Fibroblast of upper back skin (primary cell): ENCODE measurements at places on chromosomes 3 and 15.

DNA sequence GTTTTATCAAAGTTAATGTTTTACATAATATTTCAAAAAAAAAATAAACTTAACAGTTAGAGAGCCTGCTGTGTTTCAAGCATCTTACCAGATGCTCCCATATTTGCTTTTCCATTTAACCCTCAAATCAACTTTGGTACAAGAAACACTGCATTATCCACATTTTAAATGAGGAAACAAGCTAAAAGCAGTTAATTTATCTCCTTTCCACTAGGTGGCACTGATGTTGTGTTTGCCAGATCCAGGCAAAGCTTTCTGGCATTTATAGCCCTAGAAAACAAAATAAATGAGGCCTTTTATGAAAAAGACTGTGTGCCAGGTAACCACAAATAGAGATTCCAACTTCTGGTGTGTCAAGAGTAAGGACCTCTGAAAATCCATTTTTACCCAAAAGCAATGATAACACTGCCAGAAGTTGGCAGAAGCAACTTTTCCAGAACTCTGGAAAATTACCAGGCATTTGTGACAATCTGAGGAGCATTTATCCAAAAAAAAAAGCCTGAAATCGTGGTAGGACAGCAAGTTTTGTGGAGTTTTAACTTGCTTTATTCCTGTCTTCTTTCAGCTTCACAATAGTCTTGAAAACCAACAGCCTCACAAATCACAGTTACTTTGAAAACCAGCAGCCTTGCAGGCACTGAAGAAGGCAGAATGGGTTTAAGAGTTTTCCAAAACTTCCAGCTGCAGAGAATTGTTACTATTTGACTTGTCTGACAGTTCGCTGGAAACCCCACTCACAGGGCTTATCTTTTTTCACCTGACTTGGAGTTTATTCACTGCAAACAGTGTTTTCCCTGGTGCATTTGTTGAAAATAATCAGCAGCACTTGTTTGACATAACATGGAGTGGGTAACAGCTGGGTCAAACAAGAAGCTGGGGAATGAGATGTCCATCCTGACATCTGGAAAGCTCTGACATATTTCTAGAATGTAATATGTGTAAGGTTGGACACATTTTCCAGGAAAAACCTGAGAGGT is 9.2 kb downstream of the FAM162A start:
- peak; percentile 56 for DNase-seq

- no peak for DNase-seq
Observed at GRCh38 chr15:98673133-98673532, 24.8 kb downstream of the IGF1R start.

DNA sequence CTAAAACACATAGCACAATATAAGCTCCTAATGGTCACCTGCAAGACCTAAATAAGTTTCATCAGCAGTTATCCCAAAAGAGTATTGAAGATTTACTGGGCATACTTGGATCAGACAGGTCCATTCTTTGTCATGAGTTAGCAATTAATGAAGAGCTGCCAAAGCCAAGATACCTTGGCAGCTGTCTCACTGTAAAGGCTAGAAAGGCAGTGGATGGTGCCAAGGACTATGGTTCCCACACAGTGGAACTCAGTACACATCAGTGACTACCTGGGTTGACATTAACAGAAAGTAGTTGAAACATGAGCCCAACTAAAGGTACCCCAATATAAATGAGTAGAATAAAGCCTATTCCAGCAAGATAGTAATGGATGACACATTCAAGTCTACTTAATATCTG is 41.1 kb upstream of the TMCO5A start:
- DNase-seq: peak; percentile 28

GRCh38 chr3:19891740-19892139 is 42.3 kb downstream of the EFHB start:
- DNase-seq: peak; percentile 49

GRCh38 chr3:121895121-121895520 is 920 bp downstream of the SLC15A2 start:
- DNase-seq: no peak

DNA sequence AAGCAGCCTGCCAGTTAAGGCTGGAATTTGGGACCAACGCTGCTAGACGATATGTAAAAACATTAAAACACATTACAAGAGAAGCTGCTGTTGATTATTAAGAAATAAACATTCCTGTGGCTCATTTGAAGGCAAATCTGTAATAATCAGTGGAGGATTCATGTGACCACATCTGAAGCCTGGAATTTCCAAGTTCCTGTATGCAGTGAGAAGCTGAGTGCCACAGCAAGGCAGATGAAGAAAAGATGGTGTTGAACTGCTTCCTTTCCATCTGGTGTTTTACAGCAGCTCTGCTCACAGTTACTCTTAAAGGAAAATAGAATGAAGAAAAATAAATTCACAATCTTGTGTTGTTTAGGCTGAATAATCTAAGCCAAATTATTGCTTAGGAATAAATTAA is 139.3 kb upstream of the ROBO2 start:
- DNase-seq: peak; percentile 19

DNA sequence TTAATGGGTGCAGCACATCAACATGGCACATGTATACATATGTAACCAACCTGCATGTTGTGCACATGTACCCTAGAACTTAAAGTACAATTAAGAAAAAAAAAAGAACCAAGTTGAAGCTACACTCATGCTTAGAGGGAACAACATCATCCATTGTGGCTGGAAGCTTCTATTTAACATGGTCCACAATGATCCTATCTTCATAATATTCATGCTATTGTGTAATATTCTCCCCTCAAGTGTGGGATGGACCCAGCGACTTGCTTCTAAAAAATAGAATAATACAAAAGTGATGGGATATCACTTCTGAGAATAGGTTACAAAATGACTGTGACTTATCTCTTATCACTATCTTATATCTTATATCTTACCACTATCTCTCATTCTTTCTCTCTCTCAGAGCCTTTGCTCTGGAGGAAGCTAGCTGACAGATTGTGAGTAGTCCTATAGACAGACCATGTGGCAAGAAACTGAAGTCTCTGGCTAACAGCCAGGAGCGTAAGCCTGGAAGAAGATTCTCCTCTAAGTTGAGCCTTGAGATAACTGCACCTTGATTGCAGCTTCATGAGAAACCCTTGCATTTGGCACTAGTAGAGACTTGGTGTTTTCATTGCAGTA is 198.5 kb upstream of the MRPL3 start:
- DNase-seq: peak; percentile 57

DNA sequence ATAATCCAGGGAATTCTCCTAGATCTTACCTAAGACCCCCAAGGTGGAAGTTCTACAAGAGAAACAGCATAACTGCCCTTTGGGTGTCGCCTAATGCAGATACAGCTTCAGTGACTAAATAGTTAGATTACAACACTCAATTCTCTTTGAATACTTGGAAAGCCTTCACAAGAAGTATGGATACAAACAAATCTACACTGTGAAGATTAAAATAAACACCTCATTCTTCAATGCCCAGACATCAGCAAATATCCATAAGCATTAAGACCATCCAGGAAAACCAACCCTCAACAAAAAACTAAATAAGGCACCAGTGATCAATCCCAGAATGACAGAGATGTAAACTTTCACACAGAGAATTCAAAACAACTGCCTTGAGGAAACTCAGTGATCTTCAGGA is 963.2 kb downstream of the PLOD2 start:
- no peak for DNase-seq

- DNase-seq: no peak
Observed at GRCh38 chr15:39265261-39265660, 315.6 kb upstream of the THBS1 start.

DNA sequence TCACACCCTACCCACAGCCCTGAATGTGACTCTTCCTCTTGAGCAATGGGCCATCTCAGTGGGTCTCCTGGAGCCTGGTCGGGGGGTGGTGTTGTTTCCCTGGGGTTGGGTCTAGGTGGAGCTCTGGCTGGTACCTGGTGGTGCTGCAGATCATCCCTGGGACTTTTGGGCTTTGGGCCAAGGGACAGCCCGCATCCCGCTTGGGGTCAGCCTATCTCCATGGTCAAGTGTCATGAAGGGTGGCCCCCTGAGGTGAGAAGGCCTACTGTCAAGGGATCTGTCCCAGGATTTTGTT is 202.0 kb downstream of the UBE3A start:
- no peak for DNase-seq

GRCh38 chr3:124859025-124859424 is 28.1 kb downstream of the ITGB5 start:
- peak; percentile 88 for DNase-seq

GRCh38 chr3:134600685-134601463 is 49.9 kb downstream of the KY start:
- DNase-seq: peak; percentile 58

DNA sequence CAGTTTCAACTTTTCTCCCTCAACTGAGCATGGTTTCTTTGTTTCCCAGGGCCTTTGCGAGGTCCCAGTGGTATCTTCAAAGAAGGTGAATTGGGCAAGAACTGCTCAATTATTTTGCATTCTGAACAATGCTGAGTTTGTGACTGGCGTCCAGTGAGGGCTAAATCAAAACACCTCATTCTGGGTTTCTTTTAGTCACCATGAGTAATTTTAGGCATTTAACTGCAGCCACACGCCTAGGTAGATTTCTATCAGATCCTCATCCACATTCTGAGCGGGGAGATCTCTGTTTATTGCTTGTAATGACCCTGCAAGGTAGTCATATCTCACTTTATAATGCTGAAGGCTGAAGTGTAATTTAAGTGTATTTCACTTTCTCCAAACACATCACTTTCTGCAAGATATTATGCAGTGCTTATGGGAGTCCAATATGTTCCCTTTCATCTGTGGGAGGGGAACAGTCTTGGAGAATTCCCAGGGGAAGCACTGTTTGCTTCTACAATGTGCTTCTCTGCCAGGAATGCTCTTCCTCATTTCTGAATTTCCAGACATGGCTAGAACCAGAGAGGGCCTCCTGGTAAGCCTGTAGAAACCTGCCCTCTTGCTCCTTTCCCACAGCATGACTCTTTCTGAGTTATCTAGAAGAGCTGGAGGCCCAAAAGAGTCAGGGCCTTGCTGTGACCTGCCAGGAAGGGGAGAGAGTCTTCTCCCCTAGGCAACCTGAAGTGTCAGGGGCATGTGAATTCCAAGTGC is 91.7 kb downstream of the FRMD4B start:
- DNase-seq: peak; percentile 78

DNA sequence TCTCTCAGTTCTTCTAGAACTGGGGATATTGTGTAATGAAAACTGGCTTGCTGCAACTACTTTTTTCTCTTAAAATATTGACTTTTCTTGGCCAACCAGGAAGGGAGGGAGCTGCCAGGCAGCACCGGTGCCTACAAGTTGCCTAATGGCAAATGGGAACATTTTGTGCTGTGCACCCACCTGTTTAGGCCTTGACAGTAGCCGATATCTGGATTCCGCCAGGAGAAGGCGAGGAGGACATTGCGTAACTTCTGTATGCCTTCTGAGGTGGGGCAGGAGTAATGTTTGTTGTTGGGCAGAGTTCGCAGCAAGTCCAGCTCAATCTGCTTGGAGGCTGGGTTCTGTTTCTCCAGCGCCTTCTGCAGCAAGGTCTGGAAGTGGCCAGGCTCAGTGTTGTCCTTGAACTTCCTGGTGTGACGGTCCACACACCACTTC is 64.9 kb downstream of the TBC1D2B start:
- DNase-seq: no peak

DNA sequence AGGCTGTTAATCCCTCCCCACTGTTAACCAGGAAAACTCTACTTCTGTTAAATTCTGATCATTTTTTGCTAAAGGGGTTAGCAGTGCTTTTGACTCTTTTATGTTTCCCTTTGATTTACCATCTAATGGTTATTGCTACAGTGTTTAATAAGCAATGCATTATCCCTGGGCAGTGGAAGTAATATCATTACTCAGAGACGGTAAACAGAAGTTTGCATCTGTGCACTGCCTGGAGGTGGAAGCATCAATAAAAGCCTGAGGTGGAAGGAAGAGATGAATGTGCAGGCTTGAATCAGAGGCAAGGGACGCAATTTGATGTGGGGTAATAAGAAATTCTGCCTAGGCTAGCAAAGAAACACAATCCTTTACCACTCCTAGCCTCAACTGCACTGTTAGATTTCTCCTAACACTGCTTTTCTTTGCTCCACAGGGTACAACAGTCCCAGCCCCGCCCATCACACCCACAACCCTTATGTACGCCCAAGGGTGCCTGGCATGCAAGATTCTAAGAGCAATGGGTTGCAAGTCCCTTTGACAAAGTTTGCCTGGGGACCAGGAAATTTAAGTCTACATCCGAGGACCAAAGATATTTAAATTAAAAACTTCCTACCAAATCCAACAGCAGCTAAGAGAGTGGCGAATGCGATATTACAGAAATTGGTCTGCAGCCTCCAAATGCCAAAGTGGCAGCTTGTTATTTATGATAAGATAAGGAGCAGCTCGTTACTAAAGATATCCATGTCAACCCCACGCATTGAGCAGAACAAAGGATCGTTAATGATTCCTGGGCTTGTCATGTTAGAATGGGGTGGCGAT is 261.4 kb downstream of the FHIT start:
- DNase-seq: no peak

DNA sequence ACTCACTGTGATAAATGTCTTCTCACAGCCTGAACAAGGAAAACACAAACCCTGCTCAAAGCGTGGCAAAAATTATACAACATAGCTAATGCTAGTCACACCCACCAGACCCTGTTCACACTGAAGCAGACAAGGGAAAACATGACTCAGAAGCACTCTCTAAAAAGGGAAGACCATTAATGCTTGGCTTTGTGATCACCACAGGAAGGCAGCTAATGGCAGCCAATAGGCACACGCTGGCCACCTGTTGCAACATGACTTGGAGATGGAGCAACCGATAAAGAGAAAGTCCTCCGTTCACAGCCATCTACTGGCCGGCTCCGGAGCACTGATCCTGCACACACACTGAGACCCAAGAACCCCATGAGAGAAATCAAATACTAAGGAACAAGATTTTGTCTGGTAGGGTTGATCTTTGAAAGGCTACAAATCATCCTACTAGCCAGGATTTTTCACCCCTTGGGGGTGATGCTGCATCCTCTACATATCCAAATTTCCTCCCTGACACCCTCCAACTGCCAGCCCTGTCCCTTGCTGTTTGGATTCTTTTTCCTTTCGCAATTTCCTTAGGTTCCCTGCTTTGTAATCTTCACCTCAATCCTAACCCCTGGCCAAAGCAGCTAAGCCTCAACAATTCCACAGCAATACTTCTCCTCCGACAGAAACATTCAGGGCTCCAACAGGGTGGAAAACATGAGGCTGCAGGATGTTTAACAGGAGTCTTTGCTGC is 3.2 kb downstream of the ZXDC start:
- peak; percentile 77 for DNase-seq

GRCh38 chr3:116166121-116166520 is 279.2 kb downstream of the LSAMP start:
- no peak for DNase-seq

- peak; percentile 66 for DNase-seq
Observed at GRCh38 chr15:55241891-55242290, 45.1 kb upstream of the RSL24D1 start.

- peak; percentile 20 for DNase-seq
Observed at GRCh38 chr3:116064646-116065045, 380.6 kb downstream of the LSAMP start.
